CD8-positive, alpha-beta memory T cell (primary cell): ENCODE measurements at places on chromosomes 5 and 9.

GRCh38 chr5:133478199-133478985 lies 133.9 kb downstream of the FSTL4 start:
- DNase-seq, result no peak

GRCh38 chr5:20618340-20618739 lies 630.3 kb upstream of the CDH18 start:
- DNase-seq, result no peak

- DNase-seq, result no peak
Measured at GRCh38 chr5:98847054-98847453, 73.6 kb downstream of the RGMB start.

- no peak for DNase-seq
Measured at GRCh38 chr9:114799925-114800324, 5.9 kb downstream of the TNFSF15 start.

DNA sequence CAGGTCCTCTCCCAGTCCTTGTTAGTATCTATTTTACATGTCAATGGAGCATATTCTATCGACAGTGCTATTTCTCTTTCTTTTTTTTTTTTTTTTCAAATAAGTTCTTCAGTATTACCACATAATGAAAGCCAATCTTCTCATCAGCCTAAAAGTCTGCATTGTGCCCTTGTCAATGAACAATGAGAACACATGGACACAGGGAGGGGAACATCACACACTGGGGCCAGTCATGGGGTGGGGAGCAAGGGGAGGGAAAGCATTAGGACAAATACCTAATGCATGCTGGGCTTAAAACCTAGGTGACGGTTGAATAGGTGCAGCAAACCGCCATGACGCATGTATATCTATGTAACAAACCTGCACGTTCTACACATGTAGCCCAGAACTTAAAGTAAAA lies 47.7 kb upstream of the TEX48 start:
- no peak for DNase-seq

GRCh38 chr5:21919414-21920022 lies 933.6 kb downstream of the CDH12 start:
- DNase-seq, result no peak

DNA sequence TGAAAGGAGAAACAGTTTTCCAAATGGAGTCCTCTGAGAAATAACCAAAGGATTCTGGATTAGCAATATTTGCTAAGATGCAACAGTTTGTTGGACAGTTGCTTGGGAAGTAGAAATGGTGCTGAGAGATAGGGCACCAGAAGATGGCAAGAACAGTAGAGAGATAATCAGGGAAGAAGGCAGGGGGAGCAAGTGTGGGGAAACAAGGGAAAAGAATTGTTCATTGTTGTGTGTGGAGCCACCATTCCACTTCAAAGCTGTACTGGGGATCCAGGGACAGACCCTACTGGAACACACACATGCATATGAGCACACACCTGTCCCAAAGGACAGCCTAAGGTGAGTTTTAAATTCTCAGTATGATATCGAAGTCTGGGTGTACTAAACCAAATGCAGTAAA lies 152.5 kb downstream of the ZNF608 start:
- no peak for DNase-seq

DNA sequence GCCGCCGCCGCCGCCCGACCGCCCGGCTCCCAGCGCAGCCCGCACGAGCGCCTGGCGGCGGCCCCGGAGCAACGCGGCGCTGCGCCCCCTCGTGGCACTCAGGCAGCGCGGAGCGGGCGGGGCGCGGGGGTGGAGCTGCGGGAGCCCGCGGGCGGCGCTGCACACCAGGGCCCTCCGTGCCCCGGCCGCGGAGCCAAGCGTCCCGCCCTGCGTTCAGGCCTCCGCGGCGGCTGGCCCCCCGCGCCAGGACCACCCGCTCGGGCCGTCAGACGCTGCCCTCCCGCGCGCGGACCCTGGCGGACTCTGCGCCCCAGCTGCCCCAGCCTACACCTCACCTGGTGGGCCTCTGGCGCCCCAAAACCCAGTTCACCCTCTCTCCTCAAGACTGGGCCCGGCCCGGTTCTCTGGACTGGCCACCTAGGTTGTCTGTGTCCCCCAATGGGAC lies at the start of gene RASGEF1C:
Gene RASGEF1C (minus strand): TSS at position 75 of the 445 bp plus-strand sequence. CDS start 71,159 bp downstream, outside the sequence.
- DNase-seq, result no peak

DNA sequence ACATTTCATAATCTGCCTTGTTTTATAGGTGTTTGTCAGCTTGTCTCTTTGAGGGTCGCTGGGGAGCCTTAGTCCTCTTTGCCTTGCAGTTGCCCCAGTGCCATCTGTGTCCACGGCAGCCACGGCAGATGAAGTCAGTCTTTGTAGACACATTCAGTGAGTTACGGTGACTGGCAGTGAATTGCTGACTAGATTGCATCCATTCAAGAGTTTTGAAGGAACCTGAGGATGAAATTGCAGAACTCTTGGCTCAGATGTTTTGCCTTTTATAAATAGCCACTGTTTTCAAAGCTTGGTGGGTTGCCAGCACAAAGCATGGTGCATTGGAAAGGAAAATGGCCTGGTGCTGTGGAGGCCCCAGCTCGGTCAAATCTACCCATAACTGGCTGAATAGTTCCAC lies 125.6 kb downstream of the TRIO start:
- no peak for DNase-seq

GRCh38 chr5:95026718-95027117 lies 258.2 kb downstream of the MCTP1 start:
- no peak for DNase-seq

DNA sequence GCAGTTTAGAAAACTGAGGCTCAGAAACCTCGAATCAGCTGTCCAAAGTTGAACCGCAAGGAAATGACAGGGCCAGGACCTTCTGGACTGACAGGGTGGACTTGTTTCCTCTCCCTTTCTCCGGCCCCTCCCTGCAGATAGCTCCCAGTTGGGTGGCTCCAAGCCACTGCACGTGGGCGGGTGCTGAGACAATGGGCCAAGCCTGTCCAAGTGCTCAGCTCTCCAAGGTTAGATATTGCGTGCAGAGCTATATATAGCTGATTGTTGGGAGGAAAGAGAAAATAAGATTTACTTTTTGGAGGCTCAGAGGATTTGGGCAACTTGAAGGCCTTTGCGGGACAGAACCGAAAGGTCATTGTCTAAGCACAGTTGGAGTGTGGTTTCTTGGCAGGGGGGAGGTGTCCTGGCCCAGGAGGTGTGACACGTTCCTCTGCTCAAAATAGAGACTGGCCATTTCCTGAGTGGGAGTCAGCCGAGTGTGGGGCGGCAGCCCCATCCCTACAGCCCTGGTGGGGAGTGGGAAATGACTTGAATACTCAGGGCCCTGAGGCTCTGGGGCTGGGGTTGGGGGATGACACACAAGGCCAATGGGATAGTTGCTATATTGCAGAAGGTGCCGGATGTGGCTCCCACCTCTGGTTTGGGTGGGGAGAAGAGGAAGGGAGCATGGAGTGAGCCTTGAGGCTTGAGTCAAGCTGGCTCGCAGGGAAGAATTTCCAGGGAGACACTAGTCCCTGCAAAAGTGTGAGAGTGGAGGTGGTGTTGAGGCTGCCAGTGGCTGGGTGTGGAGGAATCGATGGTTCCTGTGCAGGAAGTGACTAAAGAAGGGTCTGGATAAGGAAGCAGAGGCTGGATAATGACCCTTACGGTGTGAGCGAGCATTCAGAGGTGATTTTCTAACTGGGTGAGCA lies 44.4 kb upstream of the SMAD5 start:
- DNase-seq, result no peak

DNA sequence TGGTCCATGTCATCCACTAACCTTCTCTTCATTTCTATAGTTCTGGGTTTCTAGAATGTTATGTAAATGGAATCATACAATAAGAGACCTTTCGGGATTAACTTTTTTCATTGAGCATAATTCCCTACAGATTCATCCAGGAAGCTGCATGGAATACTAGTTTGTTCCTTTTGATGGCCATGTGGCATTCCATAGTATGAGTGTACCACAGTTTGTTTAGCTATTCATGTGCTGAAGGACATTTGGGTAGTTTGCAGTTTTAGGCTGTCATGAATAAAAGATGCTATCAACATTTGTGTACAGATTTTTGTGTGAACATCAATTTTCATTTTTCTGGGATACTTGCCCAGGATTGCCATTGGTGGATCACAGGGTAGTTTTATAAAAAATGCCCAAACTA lies 6.8 kb upstream of the SPTLC1 start:
- DNase-seq, result no peak

- DNase-seq, result no peak
Measured at GRCh38 chr5:113520429-113520828, 6.9 kb downstream of the YTHDC2 start.

GRCh38 chr9:16032799-16033198 lies 480.0 kb downstream of the CCDC171 start:
- no peak for DNase-seq

GRCh38 chr9:95780121-95780520 lies 95.4 kb upstream of the ERCC6L2 start:
- no peak for DNase-seq

DNA sequence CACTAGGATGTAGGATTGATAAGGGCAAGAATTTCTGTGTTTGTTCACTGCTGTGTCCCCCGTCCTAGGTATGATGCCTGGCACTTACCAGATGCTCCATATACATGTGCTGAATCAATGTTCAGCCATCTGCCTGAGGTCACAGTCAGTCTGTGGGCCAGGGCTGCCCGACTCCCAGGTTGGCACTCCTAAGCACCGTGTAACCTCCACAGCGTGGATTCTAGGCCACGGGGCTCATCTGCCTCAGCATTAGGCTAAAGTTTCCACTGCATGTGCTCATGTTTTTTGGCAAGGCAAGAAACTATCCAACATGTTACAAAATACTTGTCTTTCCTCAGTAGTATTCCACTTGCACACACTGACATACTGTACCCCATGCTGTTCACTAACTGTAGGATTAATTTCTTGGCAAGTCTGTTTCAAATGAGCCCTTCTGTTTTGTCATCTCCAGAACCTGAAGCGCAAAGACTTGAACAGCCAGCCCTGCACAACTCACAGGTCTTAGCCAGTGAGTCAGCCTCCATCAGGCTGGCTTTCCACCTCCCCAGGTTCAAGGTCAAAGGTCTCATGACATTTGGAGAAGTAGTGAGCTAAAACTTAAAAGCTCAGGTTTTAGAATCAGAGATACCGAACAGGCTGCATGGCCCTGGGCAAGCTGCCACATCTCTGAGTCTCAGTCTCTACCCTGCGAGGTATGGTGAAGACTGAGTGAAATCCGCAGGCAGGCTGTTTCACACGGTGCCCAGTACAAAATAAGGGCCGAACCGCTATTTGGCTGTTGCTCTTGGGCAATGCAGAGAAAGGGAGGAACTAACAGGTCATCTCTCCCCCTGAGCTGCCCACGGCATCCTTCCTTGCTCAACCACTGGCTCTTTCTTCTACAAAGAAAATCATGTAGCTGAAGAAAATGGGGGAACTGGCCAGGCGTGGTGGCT lies 7.2 kb downstream of the TOR1A start:
- no peak for DNase-seq

- no peak for DNase-seq
Measured at GRCh38 chr5:78693339-78693738, 44.8 kb upstream of the LHFPL2 start.

DNA sequence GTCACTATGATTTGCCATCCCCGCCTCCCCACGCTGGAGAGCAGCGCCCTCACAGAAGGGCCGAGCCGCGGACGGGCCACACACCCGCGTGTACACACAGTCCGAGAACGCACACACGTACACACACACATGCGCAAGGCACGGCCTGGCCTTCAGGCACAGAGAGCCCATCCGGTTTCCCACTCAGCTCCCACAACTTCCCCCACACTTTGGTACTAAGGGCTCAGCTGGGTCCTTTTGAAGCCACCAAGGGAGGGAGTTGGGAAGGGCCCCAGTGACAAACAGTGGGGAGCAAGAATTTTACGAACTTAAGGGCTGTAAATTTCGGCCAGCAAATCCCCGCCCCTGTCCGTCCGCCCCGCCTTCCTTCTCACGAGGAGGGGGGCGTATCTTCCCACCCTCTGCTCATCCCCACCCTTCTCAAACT lies 133.3 kb upstream of the HAND1 start:
- no peak for DNase-seq

- DNase-seq, result no peak
Measured at GRCh38 chr9:125674981-125675973, 31.7 kb downstream of the MAPKAP1 start.

DNA sequence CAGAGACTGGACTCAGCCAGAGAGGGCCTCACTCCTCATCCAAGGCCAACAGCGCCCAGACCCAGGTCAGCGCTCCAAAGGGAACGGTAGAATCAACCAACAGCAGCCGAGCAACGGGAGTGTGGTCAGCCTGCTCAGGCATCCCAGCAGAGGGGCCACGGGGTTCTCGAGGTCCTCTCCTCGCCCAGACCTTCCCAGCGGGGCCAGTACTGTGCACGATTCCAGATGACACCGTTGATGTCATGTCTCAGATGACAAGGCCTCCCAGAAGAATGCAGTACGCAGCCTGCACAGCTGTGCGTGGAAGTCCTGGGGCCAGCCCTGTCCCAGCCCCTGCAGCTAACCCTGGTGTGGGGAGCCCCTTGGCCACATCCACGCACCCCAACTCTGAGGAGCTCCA lies 141.0 kb upstream of the PPP1R26 start:
- DNase-seq, result no peak

- peak; percentile 43 for DNase-seq
Measured at GRCh38 chr5:133930061-133930812, 38.2 kb downstream of the C5orf15 start.

DNA sequence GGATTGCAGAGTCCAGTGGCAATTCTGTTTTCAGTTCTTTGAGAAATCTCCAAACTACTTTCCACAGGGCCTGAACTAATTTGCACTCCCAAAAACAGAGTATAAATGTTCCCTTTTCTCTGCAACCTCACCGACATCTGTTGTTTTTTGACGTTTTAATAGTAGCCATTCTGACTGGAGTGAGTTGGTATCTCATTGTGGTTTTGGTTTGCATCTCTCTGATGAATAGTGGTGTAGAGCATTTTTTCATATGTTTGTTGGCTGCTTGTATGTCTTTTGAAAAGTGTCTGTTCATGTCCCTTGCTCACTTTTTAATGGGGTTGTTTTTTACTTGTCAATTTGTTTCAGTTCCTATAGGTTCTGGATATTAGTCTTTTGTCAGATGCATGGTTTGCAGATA lies 72.6 kb downstream of the PALM2AKAP2 start:
- no peak for DNase-seq

DNA sequence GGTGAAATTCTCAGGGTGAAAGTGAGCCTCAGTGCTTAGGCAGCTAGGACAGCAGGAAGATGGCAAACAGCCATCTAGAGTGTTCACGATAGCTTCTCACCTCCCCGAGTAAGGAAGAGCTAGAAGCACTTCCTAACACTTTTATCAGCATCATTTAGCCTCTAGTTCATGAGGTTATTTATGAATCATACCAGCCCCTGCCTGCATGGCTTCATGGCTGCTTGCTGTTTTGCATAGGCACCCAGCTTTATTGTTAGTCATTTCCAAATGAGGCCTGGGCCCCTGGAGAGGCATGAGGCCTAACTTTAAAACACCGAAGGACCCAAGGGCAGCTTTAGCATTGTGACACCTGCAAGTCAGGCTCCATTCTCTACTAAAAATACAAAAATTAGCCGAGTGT lies 134.9 kb upstream of the PANK3 start:
- DNase-seq, result no peak
